ENCODE measurements at places on chromosomes 7 and 10. TPM values are rescaled to one million over a fixed set of nuclear protein-coding genes. Genes with fewer than 3 reads are reported as not detected.

DNA sequence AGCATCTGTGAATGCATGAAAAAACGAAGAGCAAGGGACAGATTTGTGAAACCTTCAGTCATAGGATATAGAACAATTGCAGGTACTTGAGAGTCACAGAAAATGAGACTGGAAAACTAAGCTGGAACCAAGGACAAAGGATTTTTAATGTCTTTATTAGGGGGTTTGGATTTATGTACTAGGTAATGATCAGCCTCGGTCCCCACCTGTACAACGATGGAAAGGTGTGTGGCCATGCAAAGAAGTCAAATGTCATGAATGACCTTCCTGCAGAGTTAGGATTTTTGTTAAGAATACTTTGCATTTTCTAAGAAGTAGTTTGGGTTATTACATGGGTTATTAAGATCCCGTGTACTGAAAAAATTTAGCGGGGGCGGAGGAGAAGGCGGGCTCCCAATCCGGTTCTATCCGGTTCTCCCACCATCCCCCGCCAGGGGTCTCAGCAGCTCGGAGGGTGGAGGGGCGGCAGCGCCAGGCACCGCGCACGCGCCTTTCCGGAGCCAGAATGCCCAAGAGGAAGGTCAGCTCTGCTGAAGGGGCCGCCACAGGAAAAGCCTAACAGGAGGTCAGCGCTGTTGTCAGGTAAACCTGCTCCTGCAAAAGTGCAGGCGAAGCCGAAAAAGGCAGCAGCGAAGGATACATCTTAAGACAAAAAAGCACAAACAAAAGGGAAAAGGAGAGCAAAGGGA lies 327.5 kb upstream of the PLXDC2 start:
- DNase-seq = no peak
- no peaks in the 10 kb centered on the region for H3K36me3 ChIP-seq
- H3K4me1 ChIP-seq = no peaks in the 10 kb centered on the region

GRCh38 chr7:155585951-155586350 lies 39.6 kb upstream of the CNPY1 start:
- no peak overlapping the region for H3K4me3 ChIP-seq
- H3K36me3 ChIP-seq = no peaks in the 10 kb centered on the region
- no peak overlapping the region for H3K27ac ChIP-seq
- H3K4me1 ChIP-seq = peaks cover 15% of the 10 kb centered on the region

PRSS37 gene
- total RNA-seq = not detected

- no peak overlapping the region for H3K27ac ChIP-seq
- H3K4me3 ChIP-seq = no peak overlapping the region
- DNase-seq = no peak
Observed at GRCh38 chr7:93530701-93531100, 43.8 kb downstream of the CALCR start.

DNA sequence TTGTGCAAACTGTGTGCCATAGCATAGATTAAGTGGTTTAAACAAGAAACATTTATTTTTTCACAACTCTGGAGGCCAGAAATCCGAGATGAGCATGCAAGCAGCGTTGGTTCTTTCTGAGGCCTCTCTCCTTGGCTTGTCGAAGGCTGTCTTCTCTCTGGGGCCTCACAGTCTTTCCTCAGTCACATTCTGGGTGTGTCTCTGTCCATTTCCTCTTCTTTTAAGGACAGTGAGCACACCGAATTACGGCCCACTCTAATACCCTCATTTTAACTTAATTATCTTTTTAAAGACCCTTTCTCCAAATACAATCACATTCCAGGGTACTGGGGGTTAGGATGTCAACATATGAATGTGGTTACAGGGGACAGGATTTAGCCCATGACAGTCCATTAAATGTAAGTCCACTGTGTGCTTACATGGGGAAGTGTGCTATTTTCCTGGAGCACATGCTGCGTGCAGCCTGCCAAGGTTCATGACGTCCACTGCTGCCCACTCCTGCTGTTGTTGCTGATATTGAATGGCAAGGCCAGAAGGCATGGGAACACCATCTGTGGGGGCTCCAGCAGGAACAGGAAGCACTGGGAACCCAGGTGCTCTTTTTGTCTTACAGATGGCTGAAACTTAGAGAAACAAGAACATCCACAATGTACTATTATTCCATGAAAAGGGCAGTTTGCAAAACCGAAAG lies 365.5 kb downstream of the GALNT17 start:
- H3K36me3 ChIP-seq = no peaks in the 10 kb centered on the region
- DNase-seq = no peak
- no peak overlapping the region for H3K27ac ChIP-seq
- no peaks in the 10 kb centered on the region for H3K27me3 ChIP-seq
- no peak overlapping the region for H3K4me3 ChIP-seq
- no peaks in the 10 kb centered on the region for H3K4me1 ChIP-seq

- no peak overlapping the region for H3K27ac ChIP-seq
- H3K4me3 ChIP-seq = no peak overlapping the region
- H3K36me3 ChIP-seq = no peaks in the 10 kb centered on the region
- H3K4me1 ChIP-seq = no peaks in the 10 kb centered on the region
- no peak for DNase-seq
- H3K27me3 ChIP-seq = no peaks in the 10 kb centered on the region
Observed at GRCh38 chr7:115984105-115984504, 46.5 kb downstream of the TFEC start.

GPR37 gene
- total RNA-seq = 0.07 TPM

DNA sequence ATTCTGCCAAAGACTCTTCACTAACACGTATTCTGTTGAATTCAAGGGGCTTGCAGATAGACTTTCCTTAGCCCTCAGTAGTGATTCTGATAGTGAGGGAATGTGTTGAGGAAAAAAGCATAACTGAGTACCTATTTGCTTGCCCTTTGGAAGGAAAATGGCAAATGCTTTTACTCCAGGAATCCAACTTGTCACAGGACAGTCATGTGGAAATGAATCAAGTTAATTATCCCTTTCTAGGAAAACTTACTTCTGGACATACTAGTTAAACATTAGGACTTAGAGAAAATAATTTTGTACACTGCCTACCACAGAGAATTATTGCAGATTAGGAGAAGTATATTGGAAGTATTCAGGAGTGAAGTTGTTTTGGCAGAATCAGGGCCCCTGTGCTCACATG lies 148.9 kb upstream of the SLC13A1 start:
- no peak for DNase-seq
- H3K4me3 ChIP-seq = no peak overlapping the region
- H3K27ac ChIP-seq = no peak overlapping the region
- H3K4me1 ChIP-seq = no peaks in the 10 kb centered on the region
- H3K36me3 ChIP-seq = no peaks in the 10 kb centered on the region
- no peaks in the 10 kb centered on the region for H3K27me3 ChIP-seq

SPACDR gene
- 1.2 TPM for total RNA-seq

- H3K4me3 ChIP-seq = no peak overlapping the region
- DNase-seq = peak; percentile 89
- H3K27ac ChIP-seq = peak overlapping the region; percentile 30
- H3K36me3 ChIP-seq = no peaks in the 10 kb centered on the region
Observed at GRCh38 chr7:106542550-106543220, 118.3 kb downstream of the CCDC71L start.

FFAR4 gene
- total RNA-seq = not detected

- H3K4me1 ChIP-seq = no peaks in the 10 kb centered on the region
- H3K27me3 ChIP-seq = peaks cover 3% of the 10 kb centered on the region
- H3K4me3 ChIP-seq = no peak overlapping the region
Observed at GRCh38 chr10:75444781-75445386, 13.5 kb downstream of the LRMDA start.

ADAMTS14 gene
- total RNA-seq = 31.7 TPM

DNA sequence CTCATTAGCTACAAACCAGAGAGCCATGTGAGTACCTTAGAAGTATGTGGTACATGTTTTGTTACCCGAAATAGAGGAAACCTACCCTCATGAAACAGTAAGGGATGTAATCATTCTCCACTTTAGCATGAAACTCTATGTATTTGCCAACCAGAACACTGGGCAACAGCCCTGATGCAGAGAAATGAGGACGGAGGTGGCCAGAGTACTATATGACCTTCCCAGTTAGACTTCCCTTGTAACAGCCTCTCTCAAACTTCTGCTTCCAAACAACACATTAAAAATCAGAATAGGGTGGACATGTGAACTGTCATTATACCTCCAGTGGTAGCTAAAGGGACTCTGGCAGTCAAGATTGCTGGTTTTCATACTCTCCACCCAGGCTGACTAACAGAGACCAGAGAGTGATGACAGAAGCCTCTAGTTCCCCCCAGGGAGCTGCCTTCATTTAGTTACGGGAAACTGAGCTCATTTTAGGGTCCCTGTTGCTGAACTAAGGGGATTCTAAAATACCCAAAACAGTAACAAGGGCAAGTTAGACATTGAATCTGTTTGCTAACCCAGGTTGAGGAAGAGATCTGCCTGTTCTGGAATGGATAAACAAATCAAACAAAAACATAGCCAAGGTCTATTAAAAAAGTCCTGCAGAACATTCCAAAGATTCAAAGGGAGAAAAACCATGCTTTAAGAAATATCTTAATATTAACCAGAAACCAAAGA lies 83.1 kb downstream of the VPS41 start:
- H3K36me3 ChIP-seq = no peaks in the 10 kb centered on the region
- no peaks in the 10 kb centered on the region for H3K27me3 ChIP-seq
- H3K4me3 ChIP-seq = no peak overlapping the region
- no peak for DNase-seq
- no peak overlapping the region for H3K27ac ChIP-seq
- no peaks in the 10 kb centered on the region for H3K4me1 ChIP-seq

GRCh38 chr10:1643161-1643907 lies 94.0 kb downstream of the ADARB2 start:
- no peak overlapping the region for H3K4me3 ChIP-seq
- H3K27me3 ChIP-seq = no peaks in the 10 kb centered on the region
- peak; percentile 35 for DNase-seq
- no peaks in the 10 kb centered on the region for H3K4me1 ChIP-seq
- no peak overlapping the region for H3K27ac ChIP-seq

DNA sequence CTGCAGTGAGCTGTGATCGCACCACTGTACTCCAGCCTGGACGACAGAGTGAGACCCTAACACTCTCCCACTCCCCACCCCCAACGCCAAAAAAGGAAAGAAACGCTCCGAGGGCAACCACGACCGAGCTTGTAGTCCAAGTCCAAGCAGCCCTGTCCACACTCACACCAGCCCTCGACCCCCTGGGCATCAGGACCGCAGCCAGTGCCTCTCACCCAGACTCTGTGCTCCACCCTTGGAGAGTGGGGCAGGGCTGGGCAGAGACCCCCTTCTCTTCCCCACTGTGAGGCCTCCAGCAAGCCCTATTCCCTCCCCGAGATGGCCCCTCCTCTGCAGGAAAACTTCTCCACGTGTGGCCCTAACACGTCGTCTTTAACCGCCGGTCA lies 82.6 kb downstream of the FOXL3 start:
- no peaks in the 10 kb centered on the region for H3K36me3 ChIP-seq
- H3K4me1 ChIP-seq = no peaks in the 10 kb centered on the region
- DNase-seq = no peak
- H3K27me3 ChIP-seq = peaks cover 37% of the 10 kb centered on the region
- H3K4me3 ChIP-seq = no peak overlapping the region
- H3K27ac ChIP-seq = no peak overlapping the region

DNA sequence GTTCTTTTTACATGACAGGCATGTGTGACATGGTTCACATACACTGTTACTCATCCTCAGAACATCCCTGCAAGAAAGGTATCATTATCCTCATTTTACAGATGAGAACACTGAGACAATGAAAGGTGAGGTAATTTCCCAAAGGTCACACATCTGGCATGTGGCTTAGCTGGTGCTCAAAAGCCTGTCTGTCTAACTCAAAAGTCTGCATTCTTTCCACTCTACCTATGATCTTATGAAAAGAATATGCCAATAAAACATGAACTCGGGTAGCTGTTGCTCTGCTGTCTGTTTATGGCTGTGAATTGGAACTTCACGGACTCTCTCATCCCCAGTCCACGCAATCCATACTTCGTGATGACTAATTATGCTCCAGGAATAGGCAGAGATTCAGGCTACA lies 79.0 kb upstream of the ODAD2 start:
- H3K4me3 ChIP-seq = no peak overlapping the region
- no peak for DNase-seq
- no peaks in the 10 kb centered on the region for H3K4me1 ChIP-seq
- H3K27me3 ChIP-seq = no peaks in the 10 kb centered on the region
- no peaks in the 10 kb centered on the region for H3K36me3 ChIP-seq
- no peak overlapping the region for H3K27ac ChIP-seq

DNA sequence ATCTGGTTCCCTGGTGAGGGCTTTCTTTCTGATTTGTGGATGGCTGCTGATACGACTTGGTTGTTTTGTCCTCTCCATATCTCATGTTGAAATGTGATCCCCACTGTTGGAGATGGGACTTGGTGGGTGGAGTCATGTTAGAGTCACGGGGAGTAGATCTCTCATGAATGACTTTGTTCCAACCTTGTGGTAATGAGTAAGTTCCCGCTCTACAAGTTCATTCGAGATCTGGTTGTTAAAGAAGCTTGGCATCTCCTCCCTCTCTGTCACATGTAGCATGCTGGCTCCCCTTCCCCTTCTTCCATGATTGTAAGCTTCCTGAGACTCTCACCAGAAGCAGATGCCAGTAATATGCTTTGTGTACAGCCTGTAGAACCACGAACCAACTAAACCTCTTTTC lies 37.1 kb upstream of the NXPH1 start:
- H3K4me1 ChIP-seq = peaks cover 11% of the 10 kb centered on the region
- H3K27me3 ChIP-seq = no peaks in the 10 kb centered on the region
- DNase-seq = no peak
- no peak overlapping the region for H3K4me3 ChIP-seq
- H3K36me3 ChIP-seq = no peaks in the 10 kb centered on the region
- no peak overlapping the region for H3K27ac ChIP-seq

ZMIZ1 gene
- 30.3 TPM for total RNA-seq

CPA2 gene
- total RNA-seq = 0.84 TPM

ARID5B gene
- 1.2 TPM for total RNA-seq

SORBS1 gene
- total RNA-seq = 6.2 TPM

DNA sequence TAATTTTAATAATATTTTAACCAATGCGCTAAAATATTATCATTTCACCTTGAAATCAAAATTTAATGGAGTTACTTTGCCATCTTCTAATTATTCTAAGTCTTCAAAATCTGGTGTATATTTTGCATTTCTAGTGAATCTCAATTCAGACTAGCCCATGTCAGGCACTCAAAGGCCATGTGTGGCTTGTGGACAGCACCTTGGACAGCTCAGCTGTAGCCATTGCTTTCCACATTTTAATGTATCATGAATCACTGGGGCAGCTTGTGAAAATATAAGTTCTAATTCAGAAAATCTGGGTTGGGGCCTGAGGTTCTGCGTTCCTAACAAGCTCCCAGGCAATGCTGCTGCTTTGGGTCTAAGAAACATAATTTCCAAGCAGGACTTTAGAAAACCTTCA lies 57.2 kb downstream of the MGAM2 start:
- no peak overlapping the region for H3K27ac ChIP-seq
- H3K4me3 ChIP-seq = no peak overlapping the region
- H3K4me1 ChIP-seq = no peaks in the 10 kb centered on the region
- H3K36me3 ChIP-seq = no peaks in the 10 kb centered on the region
- no peaks in the 10 kb centered on the region for H3K27me3 ChIP-seq
- DNase-seq = no peak

- H3K27ac ChIP-seq = peak overlapping the region; percentile 70
- peaks cover 18% of the 10 kb centered on the region for H3K4me1 ChIP-seq
- H3K4me3 ChIP-seq = peak overlapping the region; percentile 42
- H3K36me3 ChIP-seq = peaks cover 6% of the 10 kb centered on the region
- no peak for DNase-seq
Observed at GRCh38 chr7:149261316-149261828, 624 bp upstream of the ZNF783 start.

UTF1 gene
- total RNA-seq = 0.16 TPM
